ENCODE measurements at places on chromosomes 5 and 9.

DNA sequence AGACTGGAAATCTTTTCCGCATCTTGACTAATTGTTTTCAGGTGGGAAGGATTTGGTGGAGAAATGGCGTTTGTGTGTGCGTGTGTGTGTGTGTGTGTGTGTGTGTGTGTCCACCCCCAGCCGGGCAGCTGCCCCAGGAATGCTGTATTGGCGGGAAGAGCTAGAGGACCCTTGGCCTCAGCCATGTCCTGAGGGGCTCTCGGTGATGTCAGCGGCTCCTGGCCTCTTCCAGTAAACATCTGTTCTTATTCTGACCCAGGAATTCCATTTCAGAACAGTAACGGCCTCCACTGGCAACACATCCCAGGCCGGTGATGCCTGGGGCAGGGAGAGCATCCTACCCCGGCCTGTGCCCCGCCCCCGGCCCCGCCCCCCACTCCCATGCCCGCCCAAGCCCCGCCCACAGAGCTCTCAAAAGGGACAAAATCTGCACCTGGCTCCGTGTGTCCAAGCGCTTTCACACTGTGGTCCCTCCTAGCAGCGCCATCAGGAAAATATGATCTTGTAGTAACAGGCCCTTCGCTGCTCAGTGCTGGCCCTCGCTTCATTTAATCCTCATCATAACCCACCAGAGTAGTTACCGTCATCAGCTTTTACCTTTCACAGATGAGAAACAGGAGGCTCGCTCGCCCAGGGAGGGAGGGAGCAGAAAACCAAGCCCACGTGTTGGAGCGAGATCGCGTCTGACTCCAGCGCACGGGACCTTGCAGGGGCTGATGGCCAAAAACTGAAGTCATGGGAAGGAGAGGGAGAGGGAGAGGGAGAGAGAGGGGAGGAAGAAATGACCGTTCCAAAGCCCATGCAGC lies 18.9 kb downstream of the ADAMTS2 start:
- no peak for DNase-seq

DNA sequence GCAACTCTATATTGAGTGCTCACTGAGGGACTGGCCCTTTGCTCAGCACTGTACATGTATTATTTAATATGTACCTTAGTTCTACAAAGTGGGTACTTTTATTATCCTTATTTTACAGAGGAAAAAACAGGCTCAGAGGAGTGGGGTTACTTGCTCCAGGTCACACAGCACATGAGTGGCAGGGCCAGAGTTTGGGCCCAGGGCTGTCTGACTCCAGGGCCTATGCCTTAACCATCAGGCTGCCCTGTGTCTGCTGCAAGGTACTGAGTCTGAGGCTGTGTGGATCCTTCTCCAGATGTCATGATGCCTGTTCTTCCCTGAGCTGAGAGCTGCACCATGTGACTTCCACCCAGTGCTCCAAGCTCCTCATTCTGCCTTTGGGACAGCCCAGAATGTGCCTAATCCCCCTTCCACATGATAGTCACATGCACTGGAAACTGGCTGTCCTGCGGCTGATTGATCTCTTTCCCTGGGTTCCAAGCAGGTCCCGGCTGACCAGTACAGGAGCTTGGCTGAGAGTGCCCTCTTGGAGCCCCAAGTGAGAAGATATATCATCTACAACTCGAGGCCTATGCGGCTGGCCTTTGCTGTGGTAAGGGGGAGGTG lies 15.4 kb downstream of the TMEM268 start:
- no peak for DNase-seq

GRCh38 chr5:143516249-143516648 lies 112.8 kb upstream of the NR3C1 start:
- DNase-seq = no peak

DNA sequence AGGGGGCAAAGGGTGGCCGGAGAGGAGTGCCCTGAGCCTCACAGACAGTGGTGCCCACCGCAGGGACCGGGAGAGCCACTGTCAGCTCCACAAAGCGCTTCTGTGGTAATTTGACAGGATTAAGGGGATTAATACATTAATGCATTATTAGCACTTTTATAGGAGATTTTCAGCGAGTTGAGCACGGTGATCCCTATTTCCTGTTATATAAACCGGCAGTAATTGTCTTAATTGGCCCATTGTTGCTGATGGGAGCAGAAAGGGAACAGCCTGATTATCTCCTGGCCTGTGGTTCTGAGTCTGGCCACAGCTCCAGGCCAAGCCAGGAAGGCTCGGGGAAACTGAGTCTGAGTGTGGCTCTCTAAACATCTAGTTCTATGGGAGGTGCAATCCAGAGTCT lies 423.6 kb downstream of the CDK5RAP2 start:
- DNase-seq = no peak

DNA sequence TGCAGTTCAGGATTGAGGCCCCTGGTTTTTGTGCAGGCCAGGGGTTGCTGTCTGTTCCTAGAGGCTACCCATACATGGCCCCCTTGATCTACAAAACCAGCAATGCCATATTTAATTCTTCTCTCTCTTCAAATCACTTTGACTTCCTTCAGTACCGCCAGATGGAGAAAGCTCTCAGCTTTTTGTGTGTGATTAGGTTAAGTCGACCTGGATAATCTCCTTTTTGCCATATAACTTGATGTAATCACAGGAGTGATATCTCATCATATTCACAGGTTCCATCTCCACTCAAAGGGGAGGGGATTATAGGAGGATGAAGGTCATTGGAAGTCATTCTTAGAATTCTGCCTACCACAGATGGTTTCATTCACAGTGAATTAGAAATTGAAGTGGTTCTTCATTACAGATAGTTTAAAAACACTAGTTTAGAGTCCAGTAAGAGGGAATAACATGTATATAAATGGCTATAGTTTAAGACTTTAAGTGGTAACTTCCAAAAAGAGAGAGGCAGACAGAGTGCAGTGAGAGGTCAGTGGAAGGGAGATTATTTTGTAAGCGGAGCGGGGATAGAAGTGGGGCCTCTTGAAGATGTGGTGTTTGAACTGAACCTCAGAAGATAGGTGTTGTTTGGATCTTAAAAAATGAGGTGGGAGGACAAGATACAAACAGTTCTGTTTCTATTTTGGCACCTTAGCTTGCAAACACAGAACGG lies 85.9 kb downstream of the GALNT10 start:
- no peak for DNase-seq

- no peak for DNase-seq
These were observed 29.9 kb downstream of the SPACA9 start for GRCh38 chr9:132908635-132909034.

GRCh38 chr5:53041071-53041692 lies 52.0 kb downstream of the ITGA2 start:
- DNase-seq = no peak

GRCh38 chr5:61257421-61257820 lies 74.6 kb upstream of the ZSWIM6 start:
- no peak for DNase-seq

DNA sequence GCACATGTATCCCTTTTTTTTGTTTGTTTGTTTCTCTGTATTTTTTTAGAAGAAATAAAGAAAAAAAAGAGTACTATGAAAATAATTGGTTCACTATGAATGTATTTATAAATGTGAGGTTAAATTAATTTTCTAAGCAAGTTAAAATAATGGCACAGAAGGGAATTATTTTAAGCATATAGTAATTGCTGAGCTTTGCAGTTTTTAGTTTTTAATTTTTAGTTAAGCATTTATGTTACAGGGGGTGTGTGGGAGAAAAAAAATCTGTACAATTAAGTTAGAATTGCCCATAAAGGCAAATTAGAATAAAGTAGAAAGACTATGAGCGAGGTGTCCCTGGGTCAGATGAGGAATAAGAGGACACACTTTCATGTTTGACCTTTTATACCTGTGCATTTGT lies 152.6 kb downstream of the CDH18 start:
- DNase-seq = no peak

DNA sequence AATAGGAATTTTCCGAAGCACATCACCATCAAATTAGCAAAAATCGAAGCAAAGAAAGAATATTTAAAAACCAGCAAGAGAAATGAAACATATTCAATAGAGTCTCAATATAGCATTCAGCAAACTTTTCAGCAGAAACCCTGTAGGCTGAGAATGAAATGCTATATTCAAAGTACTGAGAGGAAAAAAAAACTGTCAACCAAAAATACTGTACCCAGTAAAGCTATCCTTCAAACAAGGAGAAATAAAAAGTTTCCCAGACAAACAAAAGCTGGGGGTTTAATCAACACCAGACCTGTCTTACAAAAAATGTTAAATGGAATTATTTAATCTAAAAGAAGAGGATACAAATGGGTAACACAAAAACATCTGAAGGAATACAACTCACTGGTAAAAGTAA lies 116.0 kb downstream of the TRPM3 start:
- DNase-seq = no peak

GRCh38 chr9:95090871-95091577 lies 226.5 kb downstream of the FANCC start:
- no peak for DNase-seq

- no peak for DNase-seq
These were observed 17.9 kb downstream of the FUBP3 start for GRCh38 chr9:130597228-130597627.

- no peak for DNase-seq
These were observed 35.6 kb upstream of the ATP6V1G1 start for GRCh38 chr9:114551750-114552685.

DNA sequence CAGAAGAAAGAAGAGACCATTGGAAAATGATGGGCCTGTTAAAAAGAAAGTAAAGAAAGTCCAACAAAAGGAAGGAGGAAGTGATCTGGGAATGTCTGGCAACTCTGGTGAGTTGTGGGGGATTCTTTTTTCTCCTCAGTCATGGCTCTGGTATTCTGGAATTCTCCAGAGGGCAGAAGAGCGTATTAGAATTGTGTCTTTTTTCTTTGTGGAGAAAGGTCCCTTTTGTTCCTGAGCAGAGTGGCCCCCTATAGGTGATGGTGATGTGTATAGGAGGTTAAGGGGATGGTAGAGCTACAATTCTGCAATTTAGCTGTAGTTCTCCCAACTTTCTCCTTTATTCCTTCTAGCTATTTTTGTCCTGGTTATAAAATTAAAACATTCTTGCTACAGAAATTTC lies 1.6 kb upstream of the DHFR start:
- DNase-seq = no peak

- no peak for DNase-seq
These were observed 145.2 kb downstream of the SLC25A46 start for GRCh38 chr5:110884005-110884404.

DNA sequence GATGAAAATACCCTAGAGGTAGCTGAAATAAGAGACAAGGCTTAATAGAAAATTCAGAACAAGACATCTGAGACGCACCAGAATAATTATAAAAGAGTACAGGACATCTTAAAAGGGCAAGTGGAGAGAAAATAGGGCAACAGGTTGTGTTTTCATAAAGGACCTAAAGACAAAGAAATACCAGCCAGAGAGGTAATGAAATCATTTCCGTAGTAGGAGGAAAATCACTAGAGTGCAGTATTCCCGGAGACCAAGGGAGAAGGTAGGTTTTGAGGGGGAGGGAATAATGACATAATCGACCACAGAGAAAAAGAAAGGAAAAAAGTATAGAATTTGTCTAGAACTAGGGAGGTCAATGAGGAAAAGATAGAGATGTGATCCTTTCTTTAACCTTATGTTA lies 26.2 kb upstream of the CTNNAL1 start:
- no peak for DNase-seq

GRCh38 chr9:108035487-108035886 lies 545.9 kb upstream of the KLF4 start:
- DNase-seq = no peak

GRCh38 chr9:71213633-71214032 lies 92.2 kb upstream of the TRPM3 start:
- no peak for DNase-seq

DNA sequence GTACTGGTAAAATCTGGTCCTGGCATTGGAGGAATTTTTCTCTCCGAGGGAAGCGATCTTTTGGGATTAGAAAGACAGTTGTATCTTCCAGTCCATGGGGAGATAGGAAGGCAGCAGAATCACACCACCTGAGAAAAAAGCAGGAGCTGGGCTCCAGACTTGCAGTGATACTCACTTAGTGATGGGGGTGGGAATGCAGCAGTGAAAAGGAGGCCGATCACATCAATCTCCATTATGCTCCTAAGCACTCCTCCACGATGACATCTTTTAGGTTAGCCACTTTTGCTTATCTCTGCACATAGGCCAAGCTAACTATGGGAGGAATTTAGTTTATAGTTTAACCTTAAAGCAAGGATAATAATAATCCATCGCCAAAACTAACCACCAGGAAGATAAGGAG lies 219.0 kb downstream of the DMAC1 start:
- no peak for DNase-seq

- peak; percentile 97 for DNase-seq
These were observed 4.6 kb downstream of the CSF1R start for GRCh38 chr5:150081541-150082283.

GRCh38 chr5:158484150-158484549 lies 615.6 kb downstream of the EBF1 start:
- no peak for DNase-seq

DNA sequence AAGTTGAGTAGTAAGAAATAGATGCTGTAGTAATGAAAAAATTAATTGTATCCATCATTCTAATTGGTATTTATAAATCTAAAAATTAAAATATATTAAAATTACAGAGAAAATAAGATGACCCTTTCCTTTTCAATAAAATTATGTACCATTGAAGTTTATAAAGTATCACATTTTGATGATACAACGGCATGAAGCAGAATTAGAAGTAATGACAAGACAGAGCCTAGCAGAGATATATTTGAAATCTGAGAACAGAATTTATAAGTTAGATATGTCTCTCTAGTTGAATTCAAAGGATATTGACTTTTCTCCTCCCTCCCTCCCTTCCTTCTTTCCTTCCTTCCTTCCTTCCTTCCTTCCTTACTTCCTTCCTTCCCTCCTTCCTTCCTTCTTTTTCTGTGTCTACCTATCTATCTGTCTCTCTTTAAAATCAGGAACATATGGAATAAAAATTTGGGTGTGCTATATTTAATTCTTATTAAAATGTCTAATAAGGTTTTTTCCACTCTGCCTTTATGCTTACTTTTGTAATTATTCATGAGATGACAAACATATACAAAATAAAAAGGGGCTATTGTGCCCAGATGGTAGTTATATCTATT lies 258.5 kb upstream of the CD180 start:
- DNase-seq = no peak

- no peak for DNase-seq
These were observed 14.1 kb downstream of the DUSP1 start for GRCh38 chr5:172756764-172757393.

DNA sequence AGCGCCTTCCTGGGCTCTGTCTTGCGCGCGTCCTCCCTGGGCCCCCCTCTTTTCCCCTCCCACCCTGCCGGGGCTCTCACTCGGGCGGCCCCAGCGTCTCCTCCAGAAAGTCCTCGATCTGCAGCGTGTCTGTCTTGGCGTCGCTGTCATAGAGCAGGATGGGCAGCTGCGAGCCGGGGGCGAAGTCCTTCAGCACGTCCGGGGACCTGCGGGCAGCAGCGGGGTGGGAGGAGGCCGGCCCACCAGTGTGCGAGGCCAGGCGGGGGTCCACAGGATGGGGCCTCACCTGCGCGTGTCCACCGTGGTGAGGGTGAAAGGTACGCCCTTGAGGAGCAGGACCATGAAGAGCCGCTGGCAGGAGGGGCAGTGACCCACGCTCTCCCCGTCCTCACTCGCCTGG lies 1.0 kb downstream of the CLIC3 start:
- no peak for DNase-seq

DNA sequence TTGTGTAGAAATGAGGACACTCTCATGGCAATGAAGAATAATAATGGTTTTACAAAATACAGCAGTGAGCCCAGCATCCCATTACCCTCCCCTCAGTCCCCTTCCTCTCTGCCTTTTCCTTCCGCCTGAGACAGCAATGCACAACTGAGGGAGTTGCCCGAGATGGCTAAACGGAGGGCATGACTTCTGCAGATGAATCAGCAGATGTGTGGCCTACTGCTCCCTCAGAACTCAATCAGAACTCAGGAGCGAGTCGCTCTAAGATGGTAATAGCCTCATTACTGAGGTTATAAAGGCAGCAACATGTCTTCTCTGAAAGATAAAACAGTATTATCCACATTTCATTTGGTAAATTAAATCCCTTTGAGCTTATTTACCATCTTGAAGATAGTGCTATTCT lies 326.6 kb downstream of the ENC1 start:
- no peak for DNase-seq
